ENCODE measurements at places on chromosomes 6 and 20.

- no peak for DNase-seq
Observed at GRCh38 chr6:167755461-167755860, 71.2 kb upstream of the AFDN start.

GRCh38 chr20:48142516-48142773 lies 357.2 kb upstream of the SULF2 start:
- DNase-seq = no peak

DNA sequence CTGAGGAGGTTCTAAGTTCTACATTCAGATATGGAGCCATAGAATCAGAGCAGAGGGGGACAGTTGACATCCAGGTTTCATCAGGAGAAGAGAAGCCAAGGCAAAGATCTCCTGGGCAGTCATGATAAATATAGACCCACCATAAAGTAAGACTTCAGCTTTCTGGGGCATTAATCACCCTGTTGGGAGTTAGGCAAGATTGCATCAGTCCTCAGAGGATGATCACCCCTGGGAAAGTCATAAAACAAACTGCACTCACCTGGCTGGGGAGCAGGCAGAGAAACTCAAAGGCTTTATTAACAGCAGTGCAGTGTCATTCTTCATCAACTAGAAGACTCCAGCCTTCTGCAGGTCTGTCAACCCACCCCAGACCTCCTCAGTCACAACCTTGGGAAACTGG lies 301.3 kb upstream of the JARID2 start:
- DNase-seq = no peak

GRCh38 chr20:49641683-49642656 lies 71.7 kb downstream of the B4GALT5 start:
- DNase-seq = no peak

DNA sequence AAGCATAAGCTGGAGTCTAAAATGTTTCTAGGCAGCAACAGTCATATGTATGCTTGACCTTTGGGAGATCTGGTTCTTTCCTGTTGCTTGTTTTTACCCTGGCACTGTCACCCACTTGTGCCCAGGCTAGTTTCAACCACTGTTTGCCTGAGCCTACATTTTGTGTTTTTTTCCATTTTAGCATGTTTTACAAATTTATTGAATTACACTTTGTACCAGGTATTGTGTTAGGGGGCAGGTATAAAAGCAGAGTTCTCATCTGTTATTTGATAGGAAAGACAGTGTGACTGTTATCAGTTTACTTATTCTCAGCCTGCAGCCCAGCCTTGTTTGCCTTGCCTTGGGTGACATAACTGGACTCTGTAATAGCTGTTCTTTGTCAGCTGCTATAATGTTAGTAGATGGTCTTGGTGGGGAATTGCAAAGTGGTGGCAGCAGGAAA lies 147.0 kb downstream of the CDKAL1 start:
- DNase-seq = no peak

DNA sequence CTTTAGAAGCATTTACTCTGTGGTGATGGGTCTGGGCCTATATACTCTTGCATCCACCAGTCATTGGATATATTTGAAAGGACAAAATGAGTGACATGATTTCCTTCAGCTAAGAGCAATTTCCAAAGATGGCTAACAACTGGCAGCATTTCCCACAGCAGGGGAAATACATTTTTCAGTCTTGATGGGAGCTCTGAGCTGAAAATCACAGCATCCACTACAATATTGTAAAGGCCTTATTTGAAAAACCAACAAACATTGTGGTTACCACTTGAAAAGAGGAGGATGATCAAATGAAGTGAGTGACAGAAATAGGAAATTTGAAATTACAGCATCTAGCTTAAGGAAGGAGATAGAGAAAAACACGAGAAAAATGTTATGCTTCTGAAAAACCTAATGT lies 705.0 kb upstream of the EPHA7 start:
- no peak for DNase-seq

DNA sequence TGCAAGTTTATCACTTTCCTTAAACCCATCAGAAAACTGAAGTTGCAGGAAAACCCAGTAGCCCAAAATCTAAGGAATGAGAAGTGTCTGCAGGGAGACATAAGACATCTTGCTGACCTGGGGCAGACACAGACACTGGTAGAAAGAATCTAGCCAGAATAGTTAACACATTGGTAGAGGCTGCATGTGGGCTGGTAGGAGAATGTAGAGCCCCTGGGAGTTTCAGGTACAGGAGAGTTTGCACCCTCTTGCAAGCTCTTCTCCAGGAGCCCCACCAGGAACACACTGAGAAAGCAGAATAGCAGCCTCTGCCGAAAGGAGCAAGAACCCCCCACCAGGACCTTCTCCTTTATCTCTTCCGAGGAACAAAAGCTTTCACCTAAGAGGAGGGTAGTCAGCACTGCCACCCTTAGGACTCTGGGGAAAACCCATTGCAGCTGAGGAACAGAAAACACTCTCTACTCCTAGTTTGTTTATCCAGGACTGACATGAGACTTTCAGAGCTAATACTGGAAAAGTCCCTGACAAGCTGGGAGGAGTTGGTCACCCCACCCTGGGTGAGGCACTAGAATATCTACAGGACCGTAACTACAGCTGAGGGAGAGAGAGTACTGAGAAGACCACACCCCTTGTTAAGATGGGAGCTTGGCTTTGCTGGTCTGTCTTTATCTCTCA lies 10.5 kb upstream of the OGFRL1 start:
- no peak for DNase-seq

GRCh38 chr6:12335131-12335527 lies 45.0 kb downstream of the EDN1 start:
- no peak for DNase-seq

DNA sequence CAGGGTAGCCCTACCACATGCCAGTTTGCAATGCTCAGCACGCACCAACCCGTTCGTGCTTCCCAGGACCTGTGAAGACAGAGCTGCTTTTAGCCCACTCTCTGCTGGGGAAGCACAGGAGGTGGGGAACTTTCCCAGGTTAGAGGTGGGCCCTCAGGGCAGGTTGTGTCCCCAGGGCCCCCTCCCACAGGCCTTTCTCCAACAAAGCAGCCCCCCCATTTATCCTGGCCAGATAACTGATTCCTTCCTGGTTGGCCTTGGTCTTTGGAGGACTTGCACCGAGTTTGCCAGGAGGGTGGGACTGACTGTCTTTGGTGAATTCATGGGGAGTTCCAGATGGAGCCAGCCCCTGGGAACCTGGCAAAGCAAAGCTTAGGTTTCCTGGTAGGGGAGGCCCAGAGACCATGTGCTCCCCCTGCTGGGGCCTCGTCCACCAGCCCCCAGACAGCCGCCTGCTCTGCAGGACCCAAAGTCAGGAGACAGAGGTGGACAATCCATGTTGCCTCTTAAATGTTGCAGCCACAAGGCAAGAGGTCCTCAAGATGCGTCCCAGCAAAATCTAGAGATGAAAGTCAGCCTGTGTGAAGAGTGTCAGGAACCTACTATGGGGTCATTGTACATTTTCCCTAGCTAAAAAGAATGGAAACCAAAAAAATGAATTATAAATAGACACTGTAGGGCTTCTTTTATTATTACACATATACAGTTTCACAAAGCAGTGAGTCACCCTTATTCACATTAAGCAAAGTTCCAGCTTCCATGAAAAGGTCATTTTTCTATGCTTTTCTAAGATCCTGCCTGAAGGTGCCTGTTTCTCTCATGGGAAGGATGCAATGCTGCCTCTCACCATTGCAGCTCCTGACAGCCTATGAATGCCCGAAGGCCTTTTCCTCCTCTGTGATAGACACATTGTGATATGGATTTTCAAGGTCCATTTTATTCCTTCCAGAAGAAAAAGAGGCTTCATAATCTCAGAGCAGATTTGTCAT lies 497.8 kb downstream of the PREX1 start:
- no peak for DNase-seq

- DNase-seq = no peak
Observed at GRCh38 chr6:119643876-119644275, 294.3 kb upstream of the MAN1A1 start.

DNA sequence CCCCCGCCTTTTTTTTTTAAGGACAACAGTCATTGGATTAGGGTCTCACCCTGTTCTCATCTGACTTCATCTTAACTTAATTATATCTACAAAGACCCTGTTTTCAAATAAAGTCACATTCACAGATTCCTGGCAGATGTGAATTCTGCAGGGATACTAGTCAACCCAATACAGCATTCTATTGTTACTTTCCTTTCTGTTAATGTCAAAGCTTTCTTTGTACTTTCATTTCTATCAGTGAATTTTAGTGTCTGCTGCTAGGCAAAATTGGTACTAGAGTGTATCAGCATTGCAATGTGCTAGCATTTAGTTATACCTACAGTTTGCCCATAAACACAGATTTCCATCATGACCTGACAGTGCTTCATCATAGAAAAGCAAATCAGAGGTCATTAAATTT lies 281.9 kb downstream of the CDKAL1 start:
- DNase-seq = no peak

DNA sequence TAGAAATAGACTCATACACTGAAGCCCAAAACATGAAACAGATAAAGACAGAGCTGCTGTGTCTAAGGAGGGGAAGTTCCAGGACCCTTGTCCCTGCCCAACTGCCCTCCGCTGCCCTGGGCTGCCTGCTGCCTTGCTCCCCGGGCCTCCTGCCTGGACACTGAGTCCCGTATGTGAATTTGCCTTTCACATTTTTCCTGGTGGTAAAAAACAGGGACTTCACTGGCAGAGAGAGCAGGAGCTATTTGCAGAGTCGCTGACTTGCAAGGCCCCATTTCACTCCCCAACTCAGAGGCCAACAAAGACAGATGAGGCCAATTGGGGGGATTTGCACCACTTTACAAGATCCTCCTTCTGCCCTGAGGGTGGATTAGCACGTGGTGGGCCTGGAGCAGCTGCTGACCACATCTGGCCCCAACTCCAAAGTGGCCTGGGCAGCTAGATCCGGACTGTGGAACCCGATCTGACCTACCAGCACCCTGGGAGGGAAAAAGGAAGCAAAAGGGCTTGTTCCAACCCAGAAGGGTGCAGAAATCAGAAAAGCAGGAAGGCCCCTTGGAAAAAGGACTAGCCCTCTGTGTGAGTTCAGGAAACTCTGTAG lies 61.4 kb downstream of the NOL4L start:
- DNase-seq = no peak

DNA sequence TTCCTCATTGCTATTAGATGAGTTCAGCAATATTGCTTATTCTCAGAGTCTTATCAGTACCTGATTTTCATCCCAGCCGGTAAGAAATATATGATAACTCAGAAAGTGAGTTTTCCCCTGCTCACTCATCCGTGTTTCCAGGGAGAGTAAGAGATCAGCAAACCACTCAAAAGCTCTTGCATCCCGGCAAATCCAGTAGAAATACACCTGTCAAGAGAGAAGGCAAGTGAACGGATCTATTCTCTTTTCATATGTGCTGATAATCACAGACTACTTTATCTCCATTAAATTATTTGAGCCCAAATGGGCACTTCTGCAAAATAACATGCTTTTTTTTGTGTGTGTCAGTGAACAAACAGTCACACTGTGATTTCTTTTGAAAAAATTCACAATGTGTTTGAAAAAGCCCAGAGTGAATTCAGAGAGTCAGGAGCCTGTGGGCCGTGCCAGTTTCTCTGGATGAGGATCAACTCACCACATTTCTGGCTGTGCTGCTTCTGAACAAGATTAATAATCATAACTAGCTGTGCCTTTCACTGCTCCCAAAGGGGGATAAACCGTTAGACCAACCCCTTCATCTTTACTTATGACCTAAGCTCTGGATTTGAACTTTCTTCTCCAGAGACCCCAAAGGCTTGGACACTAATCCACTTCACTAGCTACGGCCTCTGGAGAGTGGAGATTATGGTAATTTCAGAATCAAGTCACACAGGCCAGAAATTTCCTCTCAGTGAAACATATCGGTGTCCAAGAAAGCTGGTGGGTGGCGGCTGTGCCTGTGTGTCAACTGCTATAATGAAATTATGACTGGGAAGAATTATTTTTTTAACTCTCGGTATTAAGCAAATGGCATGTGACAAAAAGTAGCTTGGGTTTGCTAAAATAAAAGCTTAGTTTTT lies 44.2 kb downstream of the NOX3 start:
- DNase-seq = no peak

- no peak for DNase-seq
Observed at GRCh38 chr20:9550871-9551270, 36.5 kb downstream of the LAMP5 start.

- no peak for DNase-seq
Observed at GRCh38 chr6:116060572-116061283, at the start of gene FRK. Gene FRK (minus strand): TSS chr6:116060891. CDS start chr6:116060311, 580 bp downstream.

- DNase-seq = no peak
Observed at GRCh38 chr20:22689266-22689665, 104.9 kb upstream of the FOXA2 start.

GRCh38 chr20:42721923-42722322 lies 467.8 kb downstream of the PTPRT start:
- DNase-seq = no peak

GRCh38 chr6:113873043-113873667 lies 16.0 kb downstream of the MARCKS start:
- no peak for DNase-seq

DNA sequence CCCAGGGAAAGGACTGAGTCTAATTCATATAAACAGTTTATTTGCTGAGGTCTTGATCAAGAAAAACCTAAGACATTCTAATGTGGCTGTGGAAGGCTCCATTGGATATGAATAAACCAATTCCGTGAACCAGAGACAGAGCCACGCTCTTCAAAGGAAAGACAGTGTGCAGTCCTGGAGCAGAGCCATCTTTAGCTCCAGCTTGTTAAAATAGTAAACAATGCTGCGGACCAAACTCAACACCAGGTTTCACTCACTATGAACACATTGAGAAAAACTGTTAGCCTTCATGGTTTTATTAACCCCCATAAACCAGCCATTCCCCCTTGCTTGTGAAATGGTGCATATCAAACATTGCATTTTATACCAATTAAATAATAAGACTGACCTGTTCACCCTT lies 61.9 kb downstream of the COL9A1 start:
- DNase-seq = no peak

GRCh38 chr6:156406099-156406498 lies 371.1 kb upstream of the ARID1B start:
- no peak for DNase-seq

- DNase-seq = no peak
Observed at GRCh38 chr6:25882051-25882496, 8.0 kb upstream of the SLC17A3 start.

DNA sequence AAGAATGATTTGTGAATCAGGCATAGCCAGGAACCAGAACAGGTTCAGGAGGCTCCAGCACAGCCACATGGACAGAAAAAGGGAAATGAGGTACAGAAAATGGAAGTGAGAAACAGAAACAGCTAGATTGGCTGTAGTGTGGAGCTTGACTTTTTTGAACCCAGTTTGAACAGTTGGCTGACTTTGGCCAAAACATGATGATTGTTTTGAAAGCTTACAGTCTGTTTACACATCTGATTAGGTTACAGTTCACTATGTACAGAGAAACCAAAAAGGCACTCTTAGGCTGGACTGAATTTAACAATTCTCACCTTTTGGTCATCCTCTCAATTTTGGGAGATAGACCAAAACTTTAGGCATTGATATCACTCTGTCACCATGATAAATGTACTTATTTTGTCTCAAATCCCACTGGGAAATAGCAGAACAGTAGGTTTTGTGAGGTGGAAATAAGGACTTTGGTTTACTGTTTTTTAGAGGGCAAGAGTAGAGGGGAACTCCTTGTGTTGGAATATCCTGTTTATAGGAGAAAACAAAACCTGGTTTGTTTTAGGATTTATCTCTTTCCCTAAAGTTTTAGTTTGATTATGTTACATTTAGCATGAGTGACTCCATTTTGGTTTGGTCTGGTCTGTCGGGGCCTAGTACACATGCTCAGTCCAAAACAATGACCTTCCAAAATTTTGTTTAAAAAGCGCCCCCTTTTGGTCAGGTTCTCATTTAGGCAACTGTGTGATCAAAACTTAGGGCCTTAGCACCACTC lies 123.1 kb downstream of the OLIG3 start:
- DNase-seq = no peak

GRCh38 chr6:63792736-63793464 lies 157.3 kb downstream of the PHF3 start:
- no peak for DNase-seq
